Mammary microvascular endothelial cell (primary cell): ENCODE measurements at places on chromosomes 16 and 17. TPM values are rescaled to one million over a fixed set of nuclear protein-coding genes. Genes with fewer than 3 reads are reported as not detected.

CXCL16 gene
- total RNA-seq = 10.3 and 11.9 TPM in 2 replicates

KRT40 gene
- not detected in 2 replicates for total RNA-seq

PRSS21 gene
- 0.20 and 1.2 TPM in 2 replicates for total RNA-seq

KCNJ16 gene
- not detected in 2 replicates for total RNA-seq

UBE2O gene
- 17.5 and 23.1 TPM in 2 replicates for total RNA-seq

CHD9NB gene
- 0.20 and 0.30 TPM in 2 replicates for total RNA-seq

HBQ1 gene
- total RNA-seq = not detected in 2 replicates

FOXN1 gene
- total RNA-seq = not detected in 2 replicates

PIK3R5 gene
- not detected in 2 replicates for total RNA-seq

TMC8 gene
- 0.07 and 0.30 TPM in 2 replicates for total RNA-seq

GPR179 gene
- total RNA-seq = not detected in 2 replicates

PKMYT1 gene
- total RNA-seq = 28.1 and 31.3 TPM in 2 replicates
